ENCODE measurements at places on chromosomes 3 and 15.

GRCh38 chr3:139434764-139435307 is 41.5 kb downstream of the RBP2 start:
- DNase-seq = no peak

- DNase-seq = no peak
Observed at GRCh38 chr3:111956995-111957734, 21.7 kb upstream of the ABHD10 start.

DNA sequence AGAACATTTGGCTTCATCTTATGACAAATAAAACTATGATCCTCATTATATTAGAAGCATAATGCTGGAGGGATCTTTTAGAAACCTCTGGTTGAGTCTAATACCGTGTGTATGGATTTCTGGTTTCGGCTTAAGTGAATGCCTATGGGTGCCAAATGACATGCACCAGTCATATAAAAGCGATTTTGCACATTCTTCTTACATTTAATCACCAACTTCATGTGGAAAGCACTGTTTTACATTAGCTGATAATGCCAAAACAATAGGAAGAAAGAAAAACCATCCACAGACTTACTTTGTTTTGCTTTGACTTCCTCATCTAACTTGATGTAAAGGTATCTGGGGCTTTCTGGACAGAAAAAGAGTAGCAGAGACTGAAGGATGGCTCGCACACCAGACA is 20.9 kb downstream of the SLC2A2 start:
- no peak for DNase-seq

GRCh38 chr3:188822004-188822403 is 349.8 kb upstream of the TPRG1 start:
- DNase-seq = no peak

GRCh38 chr3:158095814-158096704 is 10.2 kb downstream of the SHOX2 start:
- no peak for DNase-seq

DNA sequence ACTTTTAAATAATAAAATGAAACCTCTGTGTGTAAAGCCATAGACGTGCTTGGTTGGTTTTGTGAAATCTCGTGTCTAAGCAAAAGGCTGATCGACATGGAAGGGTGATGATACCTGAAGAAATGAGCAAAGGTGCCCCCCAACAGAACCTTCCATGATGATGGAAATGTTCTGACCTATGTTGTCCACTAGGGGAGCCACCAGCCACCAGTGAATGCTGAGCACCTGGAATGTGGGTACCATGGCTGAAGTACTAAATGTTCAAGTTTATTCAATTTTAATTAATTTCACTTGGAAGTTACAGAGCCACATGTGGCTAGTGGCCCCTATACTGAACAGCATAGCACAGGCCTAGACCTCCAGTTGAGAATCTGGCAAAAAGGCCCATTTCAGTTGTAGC is 158.8 kb downstream of the POLR2M start:
- no peak for DNase-seq

DNA sequence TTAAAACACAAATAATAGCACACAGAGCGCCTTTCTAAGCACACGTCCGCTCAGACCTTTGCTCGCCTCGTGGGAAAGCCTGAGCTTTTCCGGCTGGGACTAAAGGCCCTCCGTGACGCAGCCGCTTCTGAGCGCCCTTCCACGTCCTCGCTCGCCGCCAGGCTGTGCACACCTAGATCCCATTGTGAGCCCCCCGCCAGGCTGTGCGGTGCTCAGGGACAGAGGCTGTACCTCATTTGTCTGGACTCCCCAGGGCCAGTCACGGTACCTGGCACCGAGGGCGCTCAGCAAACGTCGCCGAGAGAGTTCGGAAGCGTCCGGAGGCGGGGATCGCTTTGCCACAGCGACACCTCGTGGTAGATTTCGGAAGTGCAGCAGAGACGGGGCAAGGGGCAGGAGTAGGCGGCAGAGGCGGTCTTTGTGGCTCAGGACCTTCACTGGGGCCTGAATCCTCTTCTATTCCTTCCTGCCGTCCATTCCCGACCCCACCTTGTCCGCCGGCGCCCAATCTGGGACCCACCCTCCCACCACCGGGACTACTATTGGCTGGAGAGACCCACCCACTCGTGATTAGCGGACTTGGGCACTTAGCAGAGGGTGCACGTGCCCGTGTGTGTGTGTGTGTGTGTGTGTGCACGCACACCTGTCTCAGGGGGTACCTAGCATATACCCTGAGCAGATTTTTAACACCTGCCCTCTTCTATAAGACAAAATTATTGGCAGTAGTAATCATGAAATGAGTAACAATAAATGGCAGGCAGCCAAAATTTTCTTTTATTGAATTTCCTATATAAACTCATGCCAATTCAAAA is 65.6 kb downstream of the RHCG start:
- DNase-seq = peak; percentile 13

DNA sequence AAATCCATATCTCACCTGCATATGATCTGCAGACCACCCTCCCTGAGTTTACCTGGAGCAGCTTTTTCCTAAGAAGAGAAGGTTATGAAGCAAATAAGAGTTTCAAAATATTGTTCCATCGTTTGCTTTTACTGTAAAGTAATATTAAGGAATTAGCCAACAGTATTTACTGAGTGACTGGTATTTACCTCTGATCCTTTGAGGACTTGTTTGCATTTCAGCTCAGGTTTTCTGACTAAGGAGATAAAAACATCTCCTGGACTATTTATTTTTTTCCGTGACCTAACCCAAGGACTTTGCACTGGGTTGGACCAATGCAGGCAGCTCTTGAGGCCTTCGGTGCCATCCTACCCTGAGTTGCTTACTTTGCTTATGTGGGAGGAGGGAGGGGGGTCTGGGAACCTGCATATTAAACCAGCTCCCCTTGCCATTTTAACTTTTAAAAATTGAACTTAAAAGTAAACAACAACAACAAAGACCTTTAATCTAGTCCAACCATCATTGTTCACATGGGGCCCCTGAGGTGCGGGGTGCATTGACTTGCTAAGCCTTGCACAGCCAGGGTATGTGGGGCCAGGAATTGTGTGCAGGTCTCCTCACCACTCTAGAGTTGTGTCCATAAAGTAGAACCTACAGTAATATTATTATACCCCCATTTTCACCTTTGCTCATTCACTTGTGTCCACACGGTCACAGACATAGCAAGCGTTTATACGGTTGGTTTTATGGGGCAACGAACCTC is 39.3 kb downstream of the TRAK1 start:
- DNase-seq = no peak

DNA sequence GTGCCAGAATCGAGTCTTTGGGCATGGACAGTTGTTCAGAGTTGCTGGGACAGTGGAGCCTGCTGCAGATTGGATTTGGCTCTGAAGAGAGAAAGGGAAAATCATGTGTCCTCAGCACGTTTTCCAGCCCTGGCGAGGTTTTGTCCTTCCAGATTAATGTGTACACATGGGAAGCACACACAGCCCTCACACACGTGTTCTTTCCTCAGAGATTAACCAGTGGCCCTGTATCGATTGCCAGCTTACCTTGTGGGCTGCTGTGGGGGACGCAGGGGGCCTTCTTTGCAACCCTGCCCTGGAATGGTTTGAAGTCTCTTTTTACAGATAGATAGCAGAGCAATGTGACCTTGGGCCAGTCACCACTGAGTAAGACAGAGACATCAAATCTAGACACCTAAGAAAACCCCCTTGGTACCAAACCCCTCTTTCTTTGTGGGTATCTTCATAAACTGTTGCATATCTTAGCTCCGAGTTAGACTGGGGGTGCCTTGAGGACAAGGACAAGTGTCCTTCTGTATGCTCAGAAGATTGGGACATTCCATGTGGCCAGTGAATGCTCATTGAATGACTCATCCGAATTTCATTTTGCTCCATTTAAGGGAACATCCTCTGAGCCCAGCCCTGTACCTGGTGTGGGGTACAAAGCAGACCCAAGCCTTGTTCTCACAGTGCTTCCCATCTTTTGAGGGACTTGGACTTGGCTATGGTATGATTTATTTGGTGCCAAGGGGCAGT is 48.0 kb downstream of the SMAD6 start:
- DNase-seq = no peak

DNA sequence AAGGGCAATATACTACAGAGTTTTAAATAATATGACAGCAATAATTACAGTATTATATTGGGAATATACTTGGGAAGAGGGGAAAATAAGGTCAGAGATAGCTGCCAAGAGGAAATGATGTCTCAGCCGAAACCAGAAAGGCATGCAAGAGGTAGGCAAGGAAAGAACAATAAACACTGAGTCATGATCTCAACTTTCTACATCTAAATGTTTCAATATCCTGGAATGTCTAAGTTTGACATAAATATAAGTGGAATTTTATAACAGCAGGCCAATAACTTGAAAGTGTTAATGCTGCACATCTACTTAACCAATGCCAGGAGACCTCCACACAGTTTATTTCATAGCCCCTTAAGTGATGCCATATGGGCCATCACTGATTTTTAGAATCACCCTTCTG is 99.8 kb upstream of the CPNE4 start:
- DNase-seq = no peak

- no peak for DNase-seq
Observed at GRCh38 chr3:171688002-171688401, 122.3 kb downstream of the PLD1 start.

- no peak for DNase-seq
Observed at GRCh38 chr15:96273317-96274086, 57.0 kb upstream of the NR2F2 start.

GRCh38 chr15:67089217-67090193 is 24.1 kb downstream of the SMAD3 start:
- DNase-seq = no peak

GRCh38 chr3:185046164-185046515 is 106.7 kb downstream of the C3orf70 start:
- DNase-seq = no peak

DNA sequence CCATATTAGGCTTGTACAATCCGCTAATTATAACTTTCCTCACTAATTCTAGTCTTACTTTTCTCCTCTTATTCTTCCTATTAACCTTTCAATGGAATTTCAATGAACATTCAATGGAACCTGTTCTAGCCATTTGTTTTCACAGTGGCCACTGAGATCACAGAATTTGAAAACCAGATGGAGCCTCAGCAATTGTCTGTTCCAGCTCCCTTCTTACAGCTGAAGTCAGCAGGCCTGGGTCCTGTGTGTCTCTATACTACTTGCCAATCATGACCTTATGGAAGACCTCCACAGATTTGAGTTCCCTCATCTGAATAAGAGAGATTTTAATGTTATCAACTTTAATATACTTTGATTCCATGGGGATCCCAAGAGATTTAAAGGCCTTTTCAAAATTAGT is 36.6 kb downstream of the TJP1 start:
- DNase-seq = no peak

GRCh38 chr15:89631902-89632264 is 23.4 kb downstream of the KIF7 start:
- DNase-seq = no peak

- DNase-seq = no peak
Observed at GRCh38 chr15:39388118-39388517, 192.8 kb upstream of the THBS1 start.

GRCh38 chr15:41511899-41512369 is 1.7 kb downstream of the LTK start:
- DNase-seq = no peak

DNA sequence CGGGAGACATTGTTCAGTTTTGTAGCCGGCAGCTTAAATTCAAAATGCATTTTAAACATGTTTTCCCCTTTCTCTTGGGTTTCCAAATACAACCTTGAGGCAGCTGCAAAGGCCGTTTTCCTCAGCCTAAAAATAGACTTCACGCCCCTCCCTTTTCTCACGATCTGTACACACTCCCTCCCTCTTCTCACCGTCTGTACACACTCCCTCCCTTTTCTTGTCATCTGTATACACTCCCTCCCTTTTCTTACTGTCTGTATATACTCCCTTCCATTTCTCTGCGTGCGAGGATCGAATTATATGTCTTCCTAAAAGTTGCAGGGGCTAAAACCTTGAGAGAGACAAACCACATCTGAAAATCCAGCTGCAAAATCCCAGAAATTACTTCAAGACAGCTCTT is 8.9 kb downstream of the MUC4 start:
- no peak for DNase-seq
